ENCODE measurements at places on chromosomes 2 and 18. TPM values are rescaled to one million over a fixed set of nuclear protein-coding genes. Genes with fewer than 3 reads are reported as not detected.
A peak's percentile ranks its signal among the peaks of the same experiment; 100 is the strongest.

GRCh38 chr18:46485675-46486194 is 171.3 kb downstream of the LOXHD1 start:
- DNase-seq: no peak

DNA sequence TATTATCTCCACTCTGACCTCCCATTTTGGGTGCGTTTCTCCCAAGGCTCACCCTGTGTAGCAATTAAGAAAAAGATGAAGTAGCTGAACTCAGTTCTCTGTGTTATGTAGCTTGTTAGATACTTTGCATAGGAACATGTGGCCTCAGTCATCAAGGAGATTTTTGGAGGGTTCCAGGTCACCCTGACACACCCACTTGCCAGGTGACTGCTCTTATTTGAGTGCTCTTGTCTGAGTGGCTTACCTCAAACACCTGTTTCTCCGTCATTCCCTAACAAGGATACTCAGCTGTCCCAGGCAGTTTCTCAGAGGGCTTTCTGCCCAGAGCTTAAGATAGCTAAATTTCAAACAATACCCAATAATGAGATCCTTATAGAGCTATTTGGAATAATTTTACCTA is 577.2 kb upstream of the HNMT start:
- DNase-seq: no peak

GRCh38 chr2:20012282-20013125 is at the start of gene MATN3:
MATN3 (minus strand) TSS chr2:20012668; CDS start chr2:20012631, 37 bp downstream.
- DNase-seq: peak; percentile 20

GRCh38 chr18:7890075-7890474 is 323.0 kb downstream of the PTPRM start:
- peak; percentile 10 for DNase-seq

DNA sequence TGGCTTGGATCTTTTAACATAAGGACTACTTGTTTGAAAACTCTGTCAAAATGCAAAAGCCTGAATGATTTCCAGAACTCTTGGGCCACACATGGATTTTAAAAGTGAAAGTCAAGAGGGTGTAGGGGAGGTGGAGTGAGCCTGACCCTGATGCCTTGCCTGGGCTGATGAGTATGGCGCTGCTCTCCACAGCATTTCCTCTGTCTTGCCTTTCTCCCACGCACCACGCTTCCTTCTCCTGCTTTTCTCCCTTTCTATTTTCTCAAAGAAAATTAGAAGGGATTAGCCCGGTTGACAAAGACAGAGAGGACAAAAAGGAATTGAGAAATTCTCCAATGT is 207.0 kb upstream of the CCDC68 start:
- no peak for DNase-seq

Gene CD8A
- not detected for total RNA-seq

Gene STK39
- total RNA-seq: 16.7 TPM

DNA sequence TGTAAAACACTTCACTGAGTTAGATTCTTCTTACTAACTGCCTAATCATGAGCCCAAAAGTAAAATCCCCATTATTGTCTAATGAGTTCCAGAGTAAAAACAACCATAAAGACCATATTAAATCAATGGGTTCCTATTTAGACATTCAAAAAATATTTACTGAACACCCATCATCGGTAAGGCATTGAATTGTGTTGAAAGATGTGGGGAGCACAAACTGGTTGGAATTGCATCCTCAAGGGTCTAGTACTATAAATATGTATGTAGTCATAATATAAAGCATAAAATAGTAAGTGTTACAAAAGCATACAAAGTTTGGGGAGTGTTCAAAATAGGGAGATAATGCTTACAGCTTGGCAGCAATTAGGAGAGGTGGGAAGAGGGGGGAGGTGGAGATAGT is 3.0 kb upstream of the MARCHF4 start:
- no peak for DNase-seq

Measured in fibroblast of lung (primary cell).